Hematopoietic multipotent progenitor cell treated with erythropoietin and hydrocortisone succinate and interleukin-3 and kit ligand, for 8 days (in vitro differentiated cells): ENCODE measurements at places on chromosomes 2 and 18.
A peak's percentile ranks its signal among the peaks of the same experiment; 100 is the strongest.

- DNase-seq, result no peak
These were observed 31.6 kb downstream of the ATL2 start for GRCh38 chr2:38345323-38346038.

DNA sequence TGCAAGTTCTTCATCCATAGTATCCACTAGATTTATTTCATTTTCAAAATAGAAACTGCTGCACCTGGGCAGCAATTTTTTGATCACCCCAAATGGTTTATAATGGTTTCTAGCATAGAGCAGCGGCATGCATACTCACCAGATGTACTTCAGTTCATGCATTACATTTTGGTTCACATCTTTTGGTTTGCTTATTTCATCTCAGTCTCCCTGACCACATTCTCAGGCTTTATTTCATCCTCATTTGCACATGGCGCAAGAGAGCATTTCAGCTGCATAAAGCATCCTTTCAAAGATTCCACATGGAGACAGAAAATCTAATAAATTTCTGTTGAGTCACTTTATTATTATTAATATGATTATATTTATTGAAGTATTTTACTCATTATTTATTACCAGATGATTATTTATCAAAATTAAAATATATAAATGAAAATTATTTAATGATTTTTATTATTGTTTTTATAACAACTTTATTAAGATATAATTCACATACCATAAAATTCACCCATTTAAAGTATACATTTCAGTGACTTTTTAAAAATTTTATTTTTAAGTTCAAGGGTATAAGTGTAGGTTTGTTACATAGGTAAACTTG lies 284.6 kb downstream of the TXNL1 start:
- no peak for DNase-seq

DNA sequence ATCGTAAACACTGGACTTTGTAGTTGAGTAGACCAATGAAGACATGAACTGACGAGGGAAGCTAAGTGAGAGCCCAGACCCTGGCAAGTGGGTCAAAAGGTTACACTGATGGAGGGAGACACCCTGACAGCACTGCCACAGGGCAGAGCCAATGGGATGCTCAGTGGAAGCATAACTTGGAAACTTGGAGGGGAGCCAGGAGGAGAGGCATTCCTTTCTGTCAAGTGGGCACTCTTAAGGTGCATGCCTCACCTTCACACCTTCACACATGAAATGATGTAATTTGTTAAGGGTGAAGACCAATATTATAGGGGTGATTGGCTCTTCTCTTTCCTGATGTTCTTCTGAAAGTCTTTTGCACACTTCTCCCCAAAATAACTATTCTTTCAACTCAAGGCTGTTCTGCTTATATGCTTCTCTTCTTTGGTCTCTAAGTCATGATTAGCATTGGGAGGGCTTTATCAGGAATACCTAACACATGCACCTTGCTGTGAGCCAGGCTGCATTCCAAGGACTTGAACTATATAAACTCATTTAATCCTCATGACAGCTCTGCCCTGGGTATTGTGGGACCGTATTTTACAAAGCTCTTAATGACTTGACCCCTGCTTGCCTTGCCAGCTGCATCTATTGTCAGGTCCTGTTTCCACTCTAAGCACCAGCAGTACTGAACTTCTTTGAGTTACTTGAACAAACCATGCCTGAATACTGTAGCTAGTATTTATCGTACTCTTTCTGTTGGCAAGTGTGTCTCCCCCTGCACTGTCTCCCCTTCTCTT lies 19.0 kb downstream of the RPL37A start:
- DNase-seq, result no peak

- no peak for DNase-seq
These were observed 256.8 kb downstream of the ALK start for GRCh38 chr2:29664578-29664977.

- DNase-seq, result no peak
These were observed 158.3 kb downstream of the GULP1 start for GRCh38 chr2:188449971-188450370.

DNA sequence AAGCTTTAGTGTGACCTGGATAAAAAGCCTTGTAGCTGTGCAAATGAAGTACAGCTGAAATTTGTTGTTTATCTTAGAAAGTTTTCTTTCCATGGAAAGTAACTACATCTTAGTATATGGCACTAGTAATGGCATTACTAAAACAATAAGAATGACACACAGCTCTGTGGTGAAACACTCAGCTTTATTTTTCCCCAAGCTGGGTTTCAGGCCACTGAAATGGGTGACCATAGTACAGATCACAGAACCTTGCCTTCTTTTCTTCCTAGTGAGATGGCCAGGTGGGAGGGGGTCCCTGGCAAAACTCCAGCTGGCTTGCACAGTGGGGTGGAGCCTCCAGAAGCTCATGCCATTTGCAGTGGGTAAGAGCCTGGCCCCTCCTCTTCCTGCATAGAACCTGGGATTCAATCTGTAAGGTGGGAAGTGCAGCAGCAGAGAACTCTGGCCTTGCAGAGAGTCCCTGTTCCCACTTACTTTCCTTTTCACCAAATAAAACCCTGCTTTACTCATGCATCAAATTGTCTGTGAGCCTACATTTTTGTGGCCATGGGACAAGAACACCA lies 17.6 kb upstream of the GRP start:
- DNase-seq, result no peak

- no peak for DNase-seq
These were observed 862 bp downstream of the C18orf54 start for GRCh38 chr18:54358495-54359040.

DNA sequence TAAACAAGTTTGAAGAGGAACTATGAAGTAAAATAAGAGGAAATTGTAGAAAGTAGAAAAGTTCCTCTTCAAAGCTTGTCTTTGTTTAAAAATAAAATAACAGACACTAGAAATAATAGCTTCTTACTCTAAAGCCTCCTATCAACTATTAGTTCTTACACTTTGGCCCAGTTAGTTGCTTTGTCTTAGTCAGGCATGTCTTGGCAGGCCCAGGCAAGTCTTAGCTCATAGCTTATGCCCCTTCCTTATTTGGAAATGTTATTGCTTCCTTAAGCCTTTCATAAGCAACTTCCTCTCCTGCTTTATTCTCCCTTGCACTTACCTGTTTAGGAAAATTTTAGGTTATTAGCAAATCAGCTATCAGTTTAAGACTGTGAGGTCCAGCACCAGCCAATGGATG lies 950.6 kb upstream of the LRATD1 start:
- no peak for DNase-seq

- DNase-seq, result no peak
These were observed 517.0 kb upstream of the KLHL29 start for GRCh38 chr2:22867973-22868372.

DNA sequence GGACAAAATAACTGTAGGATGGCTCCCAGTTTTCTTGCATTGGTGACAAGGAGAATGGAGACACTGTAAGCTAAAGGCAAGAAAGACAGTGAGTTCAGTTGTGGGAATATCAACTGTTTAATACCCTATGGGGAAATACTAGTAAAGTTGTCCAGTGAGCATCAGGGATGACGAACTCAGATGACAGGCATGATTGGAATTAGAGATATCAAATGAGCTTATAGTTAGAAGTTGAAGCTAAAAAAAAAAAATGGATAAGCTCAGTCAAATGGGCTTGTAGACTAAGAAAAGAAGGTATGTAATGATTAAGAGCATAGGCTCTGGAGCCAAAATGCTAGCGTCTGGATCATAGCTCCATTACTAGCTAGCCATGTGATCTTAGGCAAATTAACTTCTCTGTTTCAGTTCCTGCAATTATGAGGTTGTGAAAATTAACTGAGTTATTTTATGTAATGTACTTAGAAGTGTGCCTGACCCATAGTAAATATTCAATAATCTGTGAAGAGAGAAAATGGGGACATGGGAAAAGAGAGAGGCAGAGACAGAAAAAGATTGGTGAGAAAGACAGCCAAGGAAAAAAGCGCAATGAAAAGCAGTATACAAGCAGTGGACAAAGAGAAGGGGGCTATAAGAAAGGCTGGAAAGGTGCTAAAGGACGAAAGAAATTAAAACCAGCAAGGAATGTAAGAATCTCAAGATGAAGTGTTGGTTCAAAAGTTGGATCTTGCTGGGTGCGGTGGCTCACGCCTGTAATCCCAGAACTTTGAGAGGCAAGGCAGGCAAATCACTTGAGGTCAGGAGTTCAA lies 95.7 kb upstream of the SLC39A10 start:
- DNase-seq, result peak; percentile 42
